ENCODE measurements at places on chromosomes 1 and 21. TPM values are rescaled to one million over a fixed set of nuclear protein-coding genes. Genes with fewer than 3 reads are reported as not detected.

Gene ACTL8
- total RNA-seq, result not detected

Gene UBXN10
- 0.04 TPM for total RNA-seq

Gene KRTAP21-1
- not detected for total RNA-seq

Gene RXRG
- total RNA-seq, result not detected

Gene TCEA3
- total RNA-seq, result 1.8 TPM

Gene WNT9A
- 0.08 TPM for total RNA-seq
